ENCODE measurements at places on chromosomes 12 and 14.

GRCh38 chr12:80282761-80283160, 161.3 kb upstream of the PTPRQ start:
- DNase-seq, result no peak

GRCh38 chr14:23638414-23639047, 2.4 kb downstream of the DHRS2 start:
- DNase-seq, result no peak

DNA sequence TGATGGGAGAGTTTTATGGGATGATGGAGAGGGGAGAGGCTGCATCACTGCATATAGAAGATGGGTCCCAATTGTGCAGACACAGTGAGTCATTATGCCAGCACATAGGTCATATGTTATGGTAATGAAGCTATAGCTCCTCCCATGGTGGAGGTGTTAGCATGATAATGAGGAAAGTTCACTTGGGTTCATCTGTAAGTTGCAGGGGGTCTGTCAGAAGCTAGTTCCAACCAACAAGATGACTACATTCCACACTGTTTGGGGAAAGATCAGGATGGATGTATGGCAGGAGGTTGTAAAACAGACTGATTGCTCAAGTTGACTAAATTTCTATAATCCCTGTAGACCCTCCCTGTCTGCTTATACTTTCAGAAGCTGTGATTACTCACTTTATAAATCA, 561.3 kb downstream of the C12orf50 start:
- peak; percentile 53 for DNase-seq

- DNase-seq, result no peak
These were observed 1.2 kb downstream of the ITGA5 start for GRCh38 chr12:54417712-54418440.

DNA sequence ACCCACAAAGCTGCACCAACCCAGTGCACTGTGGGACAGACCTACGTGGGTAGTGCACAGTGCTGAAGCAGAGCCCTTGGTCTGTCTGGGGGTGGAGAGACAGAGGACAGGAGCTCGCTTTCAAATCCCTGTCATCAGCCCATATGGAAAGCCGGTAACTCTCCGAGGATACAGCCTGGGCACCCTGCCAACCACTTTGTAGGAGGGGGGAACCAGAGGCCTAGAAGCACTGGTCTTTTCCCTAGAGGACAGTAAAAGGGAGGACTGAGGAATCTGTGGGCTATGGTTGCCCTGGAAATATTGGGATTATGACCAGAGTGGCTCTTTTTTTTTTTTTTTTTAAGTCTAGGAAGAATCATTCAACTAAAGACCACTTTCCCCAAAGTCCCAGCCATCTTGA, 74.3 kb downstream of the MAP3K9 start:
- DNase-seq, result peak; percentile 54

GRCh38 chr12:107318806-107319532, 225.6 kb upstream of the CRY1 start:
- no peak for DNase-seq

DNA sequence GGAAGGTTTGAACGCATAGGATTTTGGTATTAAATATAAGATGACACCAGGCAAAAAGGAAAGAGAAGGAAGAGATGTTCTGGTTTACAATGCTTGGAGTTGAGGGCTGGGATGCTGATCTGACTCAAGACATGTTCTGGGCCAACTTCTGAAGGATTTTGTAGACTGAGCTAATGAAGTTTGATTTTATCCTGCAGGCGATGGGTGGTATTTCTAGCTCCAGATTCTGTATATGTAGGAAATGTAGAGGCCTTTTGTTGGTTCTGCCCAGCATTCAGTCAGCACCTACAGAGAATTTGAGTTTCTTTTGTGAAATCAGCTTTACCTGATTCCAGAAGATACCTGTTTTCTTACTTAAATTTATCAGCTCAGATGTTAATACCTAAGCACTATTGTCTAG, 48.2 kb downstream of the VEZT start:
- no peak for DNase-seq

DNA sequence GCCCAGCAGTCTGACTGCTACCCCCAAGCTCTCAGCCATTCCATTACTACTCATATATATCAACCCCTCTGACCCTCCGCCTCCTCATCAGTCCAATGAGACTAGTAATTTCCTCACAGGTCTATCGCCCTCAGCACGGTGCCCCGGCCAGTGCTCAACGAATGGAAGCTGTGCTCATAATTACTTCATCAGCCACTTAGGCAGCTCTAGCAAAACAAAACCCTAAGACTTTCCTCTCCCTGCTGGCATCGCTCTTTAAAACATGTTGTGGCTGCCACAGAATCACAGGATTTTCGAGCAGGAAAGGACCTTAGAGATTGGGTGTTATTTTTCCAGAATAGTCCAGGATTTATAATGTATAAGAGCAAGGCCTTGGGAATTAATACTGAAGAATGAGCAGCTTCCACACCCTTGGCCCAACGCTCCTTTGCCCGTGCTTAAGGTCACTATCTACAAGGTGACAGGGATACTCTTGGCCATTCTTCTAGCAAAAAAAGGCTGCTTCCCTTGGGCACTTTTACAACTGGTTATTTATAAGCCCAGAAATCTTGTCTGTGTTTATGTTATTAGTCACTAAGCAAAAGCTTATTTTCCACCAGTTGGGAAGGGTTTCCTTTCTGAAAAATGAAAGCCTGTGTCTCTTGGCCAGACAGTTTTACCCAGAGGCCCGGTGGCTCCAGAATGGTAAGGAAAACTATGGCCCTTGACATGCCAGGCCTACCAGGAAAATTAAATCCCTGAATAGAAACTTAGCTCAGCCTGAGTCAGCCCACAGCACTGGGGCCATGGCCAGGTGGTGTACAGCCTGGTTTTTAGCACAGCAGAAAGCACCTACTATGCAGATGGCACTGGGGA, 47.9 kb downstream of the NUAK1 start:
- DNase-seq, result no peak

DNA sequence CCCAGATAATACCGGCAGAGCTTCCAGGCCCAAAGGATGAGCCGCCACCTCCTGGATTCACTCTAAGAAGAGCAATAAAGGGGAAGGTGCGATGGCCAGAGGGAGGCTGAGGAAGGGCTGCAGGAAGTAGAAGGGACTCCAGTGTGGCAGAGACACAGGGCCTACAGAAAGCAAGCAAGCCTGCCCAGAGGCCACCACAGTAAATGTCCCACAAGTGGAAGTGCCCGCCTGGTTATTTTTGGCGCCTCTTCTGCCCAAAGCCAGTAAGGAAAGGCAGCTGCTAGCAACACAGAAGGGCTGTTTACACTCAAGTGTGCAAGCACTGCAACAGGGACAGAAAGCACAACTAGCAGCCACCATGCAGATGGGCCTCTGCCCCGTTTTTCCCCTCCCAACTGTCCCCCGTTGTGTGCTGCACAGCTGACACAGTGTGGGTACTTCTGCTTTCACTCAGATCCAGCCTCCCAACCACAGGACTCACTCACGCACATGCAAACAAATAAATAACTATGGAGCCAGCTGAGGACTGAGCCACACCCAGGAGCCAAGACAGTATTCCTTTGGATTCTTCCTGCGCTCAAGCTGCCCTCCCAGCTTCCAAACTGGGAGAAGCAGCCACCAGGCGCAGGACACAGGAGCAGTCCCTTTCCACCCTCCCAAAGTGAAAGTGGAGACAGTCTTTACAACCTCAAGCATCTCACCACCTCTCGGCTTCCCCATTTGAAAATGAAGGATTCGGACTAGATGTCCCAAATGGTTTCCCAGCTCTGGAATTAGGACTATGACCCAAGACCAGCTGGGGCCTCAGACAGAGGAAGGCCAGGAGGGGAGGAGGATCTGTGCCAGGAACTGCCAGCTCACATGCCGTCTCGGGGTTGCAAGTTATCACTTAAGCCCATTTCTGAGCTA, 40.0 kb upstream of the PNMA1 start:
- DNase-seq, result no peak

DNA sequence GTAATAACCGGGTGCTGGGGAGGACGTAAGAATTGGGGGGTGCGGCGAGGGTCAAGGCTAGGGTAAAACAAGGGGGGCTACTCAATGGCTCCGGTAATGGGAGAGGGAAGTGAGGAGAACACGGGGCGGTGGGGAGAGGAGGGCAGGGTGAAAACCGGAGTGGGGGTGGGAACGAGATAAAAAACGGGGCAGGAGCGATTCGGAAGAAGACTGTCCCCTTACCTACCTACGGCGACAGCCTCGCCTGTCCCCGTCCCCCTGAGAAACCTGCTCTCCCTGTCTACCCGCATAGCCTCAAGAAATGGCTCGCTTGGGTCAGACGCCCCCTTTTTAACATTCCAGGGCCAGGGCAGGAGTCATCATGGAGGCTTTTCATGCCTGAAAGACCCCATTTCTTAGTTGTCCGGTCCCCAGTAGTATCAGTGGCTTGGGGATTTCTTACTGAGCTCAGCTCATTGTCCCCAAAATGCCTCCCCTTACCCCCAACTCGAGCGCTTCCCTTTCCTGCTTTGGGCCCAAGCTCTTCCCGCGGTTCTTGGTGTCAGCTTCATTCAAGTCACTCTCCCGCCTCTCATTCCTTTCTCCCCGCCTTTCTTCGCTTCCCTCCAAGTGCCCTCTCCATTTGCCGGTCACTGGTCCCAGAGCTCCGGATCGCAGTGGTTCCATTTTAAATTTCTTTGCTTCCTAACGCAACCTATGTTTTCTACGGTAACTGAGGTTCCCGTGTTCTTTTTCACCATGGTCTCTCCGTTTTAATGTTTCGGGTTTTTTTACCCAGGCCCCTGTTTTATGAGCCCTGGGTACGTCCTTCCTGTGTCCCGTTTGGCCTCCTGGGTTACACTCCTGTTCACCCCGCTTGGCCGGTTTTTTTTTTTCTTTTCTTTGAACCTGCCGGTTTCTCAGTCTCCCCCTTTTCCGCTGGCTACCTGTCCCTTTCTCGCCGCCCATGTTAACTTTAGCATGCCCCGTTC, 1.2 kb upstream of the WSB2 start:
- no peak for DNase-seq

- peak; percentile 65 for DNase-seq
These were observed 42.1 kb upstream of the CTDSP2 start for GRCh38 chr12:57888409-57889157.

DNA sequence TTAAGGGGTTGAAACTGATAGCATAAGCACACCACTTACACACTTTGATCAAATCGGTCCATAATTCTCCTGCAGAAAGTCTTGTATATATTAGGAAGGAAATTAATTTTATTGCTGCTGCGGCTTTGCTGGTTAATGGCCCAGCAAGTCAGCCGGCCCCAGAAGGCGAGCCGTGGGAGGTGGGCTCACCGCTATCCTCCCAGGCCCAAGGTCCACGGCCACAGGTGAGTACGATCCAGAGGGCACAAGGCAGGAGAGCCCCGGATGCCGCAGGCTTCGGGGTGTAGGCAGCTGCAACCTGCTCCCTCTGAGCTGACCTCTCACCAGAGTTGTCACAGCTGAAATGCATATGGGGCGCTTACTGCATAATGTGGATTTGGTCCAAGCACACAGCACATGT, 165.7 kb downstream of the TBX5 start:
- DNase-seq, result no peak

- DNase-seq, result no peak
These were observed 98.3 kb upstream of the CPNE8 start for GRCh38 chr12:39003541-39004155.

GRCh38 chr14:80606347-80606772, 335.2 kb downstream of the CEP128 start:
- DNase-seq, result no peak

DNA sequence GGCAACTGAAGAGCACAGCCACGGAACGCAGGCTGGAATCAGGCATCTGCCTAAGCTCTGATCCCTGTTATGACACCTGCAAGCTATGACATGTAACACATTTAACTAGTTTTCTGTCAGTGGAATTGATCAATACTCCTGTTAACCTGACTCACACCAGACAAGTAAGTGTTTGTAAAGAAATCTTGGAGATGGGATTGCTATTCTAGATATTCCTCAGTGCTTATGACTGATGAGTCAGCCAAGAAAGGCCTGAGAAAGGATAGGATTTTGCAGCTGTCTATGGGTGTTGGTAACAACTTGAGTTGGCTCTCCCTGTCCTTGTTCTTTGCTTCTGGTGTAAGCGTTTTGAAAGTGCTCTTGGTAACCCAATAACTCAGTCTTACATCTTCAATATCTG, 110.5 kb downstream of the GPR135 start:
- DNase-seq, result no peak

DNA sequence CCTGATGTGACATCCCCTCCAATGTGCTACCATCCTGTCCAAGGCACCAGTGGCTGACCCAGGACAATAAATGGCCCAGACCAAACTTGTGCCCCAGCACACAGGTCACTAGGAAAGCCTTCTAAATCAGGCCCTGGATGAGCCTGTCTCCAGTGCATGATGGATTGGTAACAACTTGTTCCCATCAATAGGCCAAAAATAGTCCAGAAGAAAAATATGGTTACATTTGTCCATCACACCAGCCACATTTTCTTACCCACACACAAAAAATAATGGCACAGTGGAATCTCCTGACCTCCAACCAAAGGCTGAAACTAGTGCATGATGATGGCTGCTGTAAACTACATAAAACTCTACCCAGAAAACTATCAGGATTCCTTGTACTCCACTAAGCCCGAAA, 228.4 kb downstream of the SPTSSA start:
- DNase-seq, result no peak

- DNase-seq, result peak; percentile 46
These were observed 12.5 kb upstream of the AJUBA start for GRCh38 chr14:22994762-22995275.

DNA sequence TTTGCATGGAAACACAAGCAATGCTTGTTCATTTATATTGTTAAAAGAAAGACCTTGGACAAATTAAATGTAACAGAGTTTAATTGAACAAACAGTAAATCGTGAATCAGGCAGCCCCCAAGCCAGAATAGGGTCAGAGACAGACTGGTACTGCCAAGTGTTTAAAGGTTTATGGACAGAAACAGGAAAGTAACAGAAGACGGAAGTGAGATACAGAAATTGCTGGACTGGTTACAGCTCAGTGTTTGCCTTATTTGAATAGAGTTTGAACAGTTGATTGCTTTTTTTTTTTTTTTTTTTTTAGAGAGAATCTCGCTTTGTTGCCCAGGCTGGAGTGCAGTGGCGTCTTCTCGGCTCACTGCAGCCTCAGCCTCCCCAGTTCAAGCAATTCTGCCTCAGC, 50.3 kb downstream of the DAO start:
- DNase-seq, result no peak

DNA sequence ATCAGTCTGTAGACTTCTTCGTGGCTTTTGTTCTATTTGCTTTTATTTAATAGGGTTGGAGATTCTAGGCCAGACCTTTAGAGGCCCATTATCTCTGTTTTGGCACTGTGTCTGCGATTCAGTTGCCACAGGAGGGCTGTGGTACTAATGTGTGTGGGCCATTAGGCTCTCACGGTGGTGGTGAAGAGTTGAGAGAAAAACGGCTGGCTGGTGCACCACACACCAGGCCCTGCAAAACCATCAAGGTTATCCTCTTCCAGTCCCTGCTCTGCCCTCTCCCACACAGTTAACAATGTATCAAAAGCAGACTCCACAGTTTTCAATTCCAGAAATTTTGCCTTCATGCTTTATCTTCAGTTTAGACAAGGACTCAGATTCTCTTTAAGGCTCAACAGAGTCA, 97.7 kb downstream of the MYF5 start:
- DNase-seq, result no peak
